Activated T-cell treated with anti-CD3 and anti-CD28 coated beads for 4 hours (primary cell): ENCODE measurements at places on chromosomes 13 and 19.

- DNase-seq = no peak
These were observed 697.8 kb downstream of the DACH1 start for GRCh38 chr13:71169180-71169579.

- no peak for DNase-seq
These were observed 1.3 kb downstream of the ISOC2 start for GRCh38 chr19:55459950-55460657.

GRCh38 chr13:109154146-109154545 lies 524.7 kb downstream of the MYO16 start:
- no peak for DNase-seq

DNA sequence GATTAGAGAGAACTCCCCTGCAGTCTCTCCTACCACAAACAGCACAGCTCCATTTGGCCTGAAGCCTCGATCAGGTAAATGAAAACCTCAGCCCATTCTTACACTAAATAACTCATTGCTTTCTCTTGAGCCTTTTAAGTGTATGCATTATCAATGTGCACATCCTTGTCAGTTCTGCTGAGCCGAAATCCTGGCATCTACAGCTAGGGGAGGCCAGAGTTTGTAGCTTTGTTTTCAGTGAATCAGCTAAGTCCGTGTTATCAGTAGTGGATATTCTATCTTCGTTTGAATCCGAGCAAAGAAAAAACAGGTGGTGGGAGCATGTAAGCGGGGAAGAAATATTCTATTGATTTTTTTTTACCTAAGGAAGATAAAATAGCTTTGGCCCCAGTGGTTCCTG lies 84.4 kb downstream of the ESD start:
- no peak for DNase-seq

DNA sequence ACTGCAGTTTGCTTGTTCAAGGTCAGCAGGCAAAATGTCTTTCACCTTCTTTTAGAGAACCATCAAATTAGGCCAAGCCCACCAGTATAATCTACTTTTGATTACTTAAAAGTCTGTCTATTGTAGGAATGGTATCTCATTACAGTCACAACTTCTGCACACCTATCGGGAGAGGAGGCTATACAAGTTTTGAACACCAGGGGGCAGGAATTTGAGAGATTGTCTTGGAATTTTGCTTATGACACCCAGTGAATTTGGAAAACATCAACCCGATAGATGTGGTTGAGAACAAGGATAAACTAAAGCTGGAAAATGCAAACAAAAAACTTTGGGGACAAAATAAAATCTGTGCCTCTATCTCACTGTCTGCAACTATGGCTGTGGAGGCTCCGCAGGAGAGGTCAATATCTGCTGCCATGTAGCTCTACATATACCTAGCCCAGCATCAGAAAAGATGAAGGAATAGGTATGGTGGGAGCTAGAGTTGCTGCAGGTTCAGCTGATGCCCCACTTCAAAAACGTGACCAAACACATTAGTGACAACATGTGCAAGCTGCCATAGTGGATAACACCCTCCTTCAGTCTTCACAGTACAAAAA lies 1299.2 kb upstream of the SPRY2 start:
- DNase-seq = no peak

DNA sequence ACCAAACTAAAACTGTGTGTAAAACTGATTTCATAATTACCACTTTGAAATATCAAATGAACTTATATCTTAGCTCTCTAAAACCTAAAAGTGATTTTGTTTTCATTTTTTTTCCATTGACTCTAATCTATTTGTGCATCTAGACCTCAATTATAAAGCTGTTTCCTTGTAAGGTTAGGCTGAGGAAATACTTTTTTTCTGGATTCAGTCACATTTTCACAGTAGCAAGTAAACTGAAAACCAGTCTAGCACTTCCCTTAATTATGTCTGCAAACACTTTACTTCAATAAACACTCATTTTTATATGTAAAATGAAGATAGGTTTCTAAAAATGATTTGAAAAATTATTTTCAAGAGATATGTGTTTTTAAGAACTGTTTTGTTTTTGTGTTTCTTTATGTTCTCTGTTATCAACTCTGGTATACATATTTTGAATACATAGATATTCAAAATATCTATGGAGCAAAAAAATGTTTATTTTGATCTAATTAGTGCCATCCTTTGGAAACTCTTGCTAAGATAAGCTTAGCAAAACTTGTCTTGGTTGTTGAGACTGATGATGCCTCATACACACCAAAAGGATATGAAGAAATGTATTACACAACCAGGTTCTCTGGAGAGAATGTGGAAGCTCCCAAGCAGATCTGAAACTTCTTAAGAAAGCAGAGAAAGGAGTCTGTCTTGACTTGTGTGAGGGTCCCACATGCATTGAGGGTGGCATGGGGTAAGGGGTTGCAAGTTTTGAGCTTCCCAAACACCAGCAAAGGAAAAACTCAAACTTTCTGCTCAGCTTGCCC lies 1887.4 kb downstream of the PCDH9 start:
- no peak for DNase-seq

DNA sequence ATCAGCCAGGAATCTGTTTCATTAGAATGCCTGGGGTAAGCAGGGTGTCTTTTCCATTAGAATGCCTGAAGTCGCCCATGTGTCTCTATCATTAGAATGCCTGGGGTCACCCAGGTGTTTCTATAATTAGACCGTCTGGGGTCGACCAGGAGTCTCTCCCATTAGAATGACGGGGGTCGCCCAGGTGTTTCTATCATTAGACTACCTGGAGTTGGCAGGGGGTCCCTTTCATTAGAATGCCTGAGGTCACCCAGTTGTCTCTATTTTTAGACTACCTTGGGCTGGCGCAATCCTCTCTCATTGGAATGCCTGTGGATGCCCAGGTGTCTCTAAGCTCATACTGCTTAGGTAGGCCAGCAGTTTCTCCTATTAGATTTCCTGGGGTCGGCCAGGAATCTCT lies 1447.6 kb downstream of the UQCRFS1 start:
- no peak for DNase-seq

DNA sequence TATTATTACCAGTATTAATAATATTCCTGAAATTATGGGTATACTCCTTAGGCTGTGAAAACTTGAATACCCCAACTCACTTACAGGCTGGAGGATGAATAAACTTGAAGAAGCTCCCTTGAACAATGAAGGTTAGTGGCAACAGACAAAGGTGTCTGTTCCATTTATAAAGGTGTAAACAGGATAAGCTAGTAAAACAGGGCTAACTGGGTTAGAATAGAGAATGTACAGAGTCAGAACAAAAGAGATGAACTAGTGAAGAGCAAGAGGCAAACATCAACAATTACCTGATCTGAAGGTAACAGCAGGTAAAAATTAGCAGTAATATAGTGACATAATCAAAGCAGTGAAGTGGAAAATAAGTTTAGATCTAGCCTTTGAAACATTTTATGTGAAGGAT lies 23.2 kb downstream of the MICU2 start:
- no peak for DNase-seq

DNA sequence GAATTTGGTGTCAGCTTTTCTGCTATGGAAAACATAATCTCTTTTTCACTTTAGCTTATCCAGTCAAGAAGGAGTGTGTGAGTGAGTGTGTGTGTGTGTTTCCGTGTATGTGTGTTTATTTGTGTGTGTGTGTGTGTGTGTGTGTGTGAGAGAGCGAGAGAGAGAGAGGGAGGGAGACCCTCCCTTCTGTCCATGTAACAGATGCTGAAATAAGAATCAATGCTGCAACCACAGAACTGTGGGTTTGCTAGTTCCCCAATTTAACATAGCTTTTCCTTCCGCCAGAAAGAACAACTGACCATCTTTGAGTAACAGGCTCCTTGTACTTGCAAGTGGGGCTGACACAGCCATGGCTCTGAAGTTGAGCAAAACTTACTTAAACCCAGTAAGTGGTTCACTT lies 5.2 kb downstream of the LCP1 start:
- no peak for DNase-seq

DNA sequence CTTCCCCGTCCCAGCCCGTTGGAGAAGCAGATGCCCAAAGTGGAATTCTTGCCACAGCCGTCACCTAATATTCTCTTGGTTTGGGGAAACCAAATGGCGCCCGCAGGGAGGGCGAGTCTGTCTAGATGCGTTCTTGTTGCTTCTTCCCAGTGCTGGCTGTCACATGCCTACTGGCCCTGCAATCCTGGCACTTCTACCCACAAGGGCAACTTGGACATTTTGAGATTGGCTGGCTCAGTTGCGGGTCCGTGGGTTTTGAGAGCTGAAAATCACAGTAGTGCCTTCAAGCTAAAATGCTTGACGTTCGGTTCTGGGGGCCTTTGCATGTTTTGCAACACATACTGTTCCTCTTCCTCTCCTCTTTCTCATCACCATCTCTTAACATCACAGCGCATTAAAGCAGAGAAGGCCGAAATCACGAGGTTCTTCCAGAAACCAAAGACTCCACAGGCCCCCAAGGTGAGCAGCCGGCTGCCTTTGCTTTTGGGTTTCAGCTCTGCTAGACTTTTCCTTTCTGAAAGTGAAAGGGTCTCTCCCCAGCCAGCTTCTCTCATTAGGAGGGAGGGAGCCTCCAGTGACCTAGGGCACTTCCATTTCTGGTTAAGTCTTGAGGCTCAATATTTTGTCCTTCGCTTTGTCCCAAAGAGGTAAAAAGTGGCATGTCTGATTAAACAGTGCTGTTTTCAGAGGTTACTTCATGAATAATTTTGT lies 21.1 kb downstream of the CHAF1A start:
- DNase-seq = no peak

DNA sequence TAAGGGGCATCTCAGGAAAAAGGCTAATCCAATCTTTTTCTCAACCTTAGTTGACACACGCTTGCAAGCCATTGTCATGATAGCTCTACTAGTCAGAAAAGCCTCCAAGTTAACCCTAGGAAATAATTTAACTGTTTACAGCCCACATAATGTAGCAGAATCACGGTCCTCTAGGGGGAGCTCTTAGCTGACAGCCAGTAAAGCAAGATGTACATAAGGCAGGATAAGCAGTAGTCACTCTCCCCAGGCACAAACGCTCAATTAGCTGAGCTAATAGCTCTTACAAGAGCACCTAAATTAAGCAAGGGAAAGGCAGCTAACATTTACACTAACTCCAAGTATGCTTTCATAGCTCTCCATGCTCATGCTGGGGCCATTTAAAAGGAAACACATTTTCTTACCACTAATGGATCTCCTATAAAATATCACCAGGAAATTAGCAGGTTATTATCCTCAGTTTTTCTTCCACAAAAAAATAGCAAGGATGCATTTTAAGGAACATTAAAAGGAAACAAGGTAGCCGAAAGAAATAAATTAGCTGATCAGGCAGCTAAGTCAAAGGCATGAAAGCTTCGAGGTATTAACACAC lies 33.7 kb upstream of the ZSCAN5A start:
- DNase-seq = no peak

GRCh38 chr13:34277936-34278335 lies 460.0 kb downstream of the RFC3 start:
- no peak for DNase-seq

- DNase-seq = no peak
These were observed 379.1 kb downstream of the SUCLA2 start for GRCh38 chr13:47621931-47622330.
